ENCODE measurements at places on chromosomes 16 and 17.

- no peak for DNase-seq
These were observed 174.1 kb downstream of the NTN1 start for GRCh38 chr17:9195411-9195810.

DNA sequence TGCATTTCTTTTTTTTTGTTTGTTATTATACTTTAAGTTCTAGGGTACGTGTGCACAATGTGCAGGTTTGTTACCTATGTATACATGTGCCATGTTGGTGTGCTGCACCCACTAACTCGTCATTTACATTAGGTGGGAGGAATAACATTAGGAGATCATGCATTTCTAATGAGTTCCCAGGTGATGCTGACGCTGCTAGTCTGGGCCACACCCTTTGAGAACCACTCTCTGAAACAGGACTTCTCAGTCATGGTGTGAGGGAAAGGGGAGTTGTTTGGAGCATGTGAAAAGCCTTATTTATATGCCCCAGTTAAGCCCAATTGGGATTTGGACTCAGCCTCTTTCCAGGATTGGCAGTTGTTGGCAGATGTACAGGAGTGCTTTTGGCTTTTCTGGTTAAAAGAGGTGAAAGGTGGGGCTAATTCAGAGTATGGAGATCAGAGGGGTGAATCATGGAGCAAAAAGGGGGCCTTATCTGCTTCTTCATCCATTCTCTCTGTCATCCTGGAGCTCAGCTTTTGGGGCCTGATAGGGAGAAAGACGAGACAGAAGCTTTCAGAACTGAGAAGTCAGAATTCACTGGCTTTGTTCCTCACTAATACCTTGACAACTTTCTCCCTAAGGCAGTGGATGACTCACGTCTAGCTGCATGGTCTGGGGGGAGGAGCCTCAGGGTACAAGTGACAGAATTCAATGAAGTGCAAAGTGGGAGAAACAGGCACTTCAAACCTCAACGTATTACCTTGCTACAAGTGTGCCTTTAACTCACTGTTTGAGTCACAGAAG, 180.0 kb upstream of the CACNG3 start:
- no peak for DNase-seq

- peak; percentile 23 for DNase-seq
These were observed 14.2 kb upstream of the PEMT start for GRCh38 chr17:17605729-17606088.

DNA sequence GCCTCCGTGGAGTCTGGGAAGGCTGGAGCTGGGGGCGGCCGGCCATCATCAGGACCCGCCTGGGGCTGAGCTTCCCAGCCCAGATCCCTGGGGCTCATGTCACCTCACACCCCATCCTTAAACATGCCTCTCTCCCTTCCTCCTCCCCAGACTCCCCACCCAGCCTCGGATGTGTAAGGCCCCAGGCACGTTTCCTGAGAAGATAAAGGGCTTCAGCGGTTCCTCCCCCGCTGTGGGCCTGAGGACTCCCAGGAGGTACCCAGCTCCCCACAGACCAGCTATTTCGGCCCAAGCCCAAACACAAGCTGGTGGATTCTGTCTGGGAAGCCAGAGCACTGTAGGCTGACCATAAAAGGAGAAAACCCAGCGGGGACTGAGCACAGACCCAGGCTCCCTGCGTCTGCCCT, 49.2 kb downstream of the MYH11 start:
- DNase-seq = peak; percentile 12

GRCh38 chr16:2511996-2512734, 1.6 kb upstream of the ATP6V0C start:
- DNase-seq = no peak

GRCh38 chr16:29678691-29679267, at the start of gene QPRT:
Gene QPRT (plus strand): TSS chr16:29679180. CDS start chr16:29679198, 18 bp downstream.
- DNase-seq = no peak

DNA sequence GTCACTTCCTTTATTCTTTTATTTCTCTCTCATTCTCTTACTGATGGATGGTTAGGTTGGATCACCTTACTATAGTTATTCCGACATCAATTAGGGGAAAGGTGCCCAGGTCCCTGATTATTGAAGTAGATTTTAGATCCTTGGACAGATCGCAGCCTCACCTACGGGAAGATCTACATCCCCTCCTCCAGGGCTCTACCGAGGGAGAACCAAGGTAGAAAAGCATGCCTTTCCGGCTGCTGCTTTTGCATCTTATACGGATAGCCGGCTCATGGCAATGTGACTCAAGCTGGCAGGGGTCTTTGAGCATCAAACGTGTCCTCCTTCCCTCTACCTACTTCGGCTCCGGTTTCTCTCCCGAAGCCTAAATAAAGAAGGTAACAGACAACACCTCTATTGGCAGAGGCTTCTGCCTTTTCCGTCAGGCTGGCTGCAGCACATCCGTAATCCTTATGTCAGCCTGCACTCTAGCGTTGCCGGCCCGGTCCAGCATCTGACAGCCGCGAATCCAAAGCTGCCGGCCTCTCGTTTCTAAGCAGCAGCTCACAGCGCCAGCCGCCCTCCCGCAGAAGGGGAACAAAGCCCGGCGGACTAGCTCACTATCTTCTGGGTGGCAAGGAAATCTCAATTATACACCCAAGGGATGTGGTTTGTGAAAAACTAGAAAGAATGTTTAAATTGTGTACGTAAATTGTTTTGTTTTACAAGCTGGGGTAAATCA, 46.9 kb downstream of the IRX6 start:
- DNase-seq = peak; percentile 23

GRCh38 chr16:25713785-25714570, 22.2 kb downstream of the HS3ST4 start:
- no peak for DNase-seq

GRCh38 chr16:86408685-86409084, 101.6 kb upstream of the FOXF1 start:
- DNase-seq = no peak

- no peak for DNase-seq
These were observed 27.8 kb downstream of the PKD1L3 start for GRCh38 chr16:71972356-71972755.

GRCh38 chr17:27997044-27997401, 45.5 kb upstream of the NLK start:
- DNase-seq = no peak

- DNase-seq = no peak
These were observed 123.1 kb upstream of the EEF2KMT start for GRCh38 chr16:5220705-5221104.

GRCh38 chr17:57405491-57406072, 149.3 kb downstream of the MSI2 start:
- no peak for DNase-seq

DNA sequence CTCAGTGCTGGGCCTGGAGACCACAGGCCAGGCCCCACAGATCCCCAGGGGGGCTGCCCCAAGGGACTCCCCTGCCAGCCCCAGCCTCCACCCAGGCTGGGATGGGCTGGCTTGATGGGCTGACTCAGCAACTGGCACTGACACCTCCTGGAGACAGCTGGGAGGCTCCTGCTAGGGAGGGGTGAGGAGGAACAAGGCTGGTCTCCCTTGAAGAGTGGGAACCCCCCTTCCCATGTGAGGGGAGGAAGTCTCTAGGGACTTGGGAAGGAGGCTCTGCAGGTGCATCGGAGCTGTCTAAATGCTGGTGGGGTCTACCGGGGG, 10.4 kb downstream of the NHERF1 start:
- DNase-seq = no peak

- DNase-seq = no peak
These were observed 23.3 kb downstream of the UNK start for GRCh38 chr17:75807861-75808260.

- DNase-seq = no peak
These were observed 121.6 kb upstream of the ANKFN1 start for GRCh38 chr17:56031636-56032035.

Data from astrocyte of the cerebellum (primary cell).